Activated CD4-positive, alpha-beta T cell treated with anti-CD3 and anti-CD28 coated beads for 1 hour (primary cell): ENCODE measurements at places on chromosomes 2 and 18.

GRCh38 chr2:52539026-52539970 is 1228.3 kb upstream of the CHAC2 start:
- DNase-seq = no peak

DNA sequence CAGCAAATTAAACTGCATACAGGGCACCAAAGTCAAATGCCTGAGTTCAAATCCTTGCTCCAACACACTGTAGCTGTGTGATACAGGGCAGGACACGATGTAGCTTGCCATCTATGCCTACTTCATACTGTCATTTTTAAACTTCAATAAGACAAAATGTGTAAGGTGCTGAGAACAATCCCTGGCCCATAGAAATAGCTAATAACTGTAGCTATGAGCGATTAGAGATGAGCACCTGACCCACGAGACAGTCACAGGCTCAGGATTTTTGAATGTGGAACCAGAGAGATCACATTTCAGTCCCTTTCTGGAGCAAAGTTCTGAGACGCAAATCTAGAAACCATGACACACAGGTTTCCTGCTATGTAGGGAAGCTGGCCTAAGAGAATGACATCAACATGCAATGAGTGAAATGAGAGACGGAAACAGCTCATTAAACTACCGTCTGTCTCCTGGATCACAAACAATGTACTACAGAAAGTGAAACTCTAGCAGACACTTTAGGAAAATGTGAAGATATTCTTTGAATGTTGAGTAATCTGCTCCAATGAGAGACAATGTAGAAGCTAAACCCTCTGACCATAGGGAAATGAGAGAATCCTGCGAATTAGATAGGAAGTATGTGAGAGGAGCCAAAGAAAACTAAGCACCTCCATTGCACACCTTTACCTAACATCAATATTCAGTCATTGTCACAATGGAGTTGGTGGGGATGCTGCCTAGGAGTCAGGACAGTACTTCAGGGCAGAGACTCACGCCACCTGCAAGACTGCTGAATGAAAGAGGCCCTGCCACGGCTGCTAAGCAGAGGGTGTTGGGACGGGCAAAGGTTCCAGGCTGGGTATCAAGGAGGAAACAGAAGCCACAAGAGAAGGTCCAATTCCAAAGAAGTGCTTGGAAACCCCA is 25.5 kb downstream of the B4GALT6 start:
- no peak for DNase-seq

DNA sequence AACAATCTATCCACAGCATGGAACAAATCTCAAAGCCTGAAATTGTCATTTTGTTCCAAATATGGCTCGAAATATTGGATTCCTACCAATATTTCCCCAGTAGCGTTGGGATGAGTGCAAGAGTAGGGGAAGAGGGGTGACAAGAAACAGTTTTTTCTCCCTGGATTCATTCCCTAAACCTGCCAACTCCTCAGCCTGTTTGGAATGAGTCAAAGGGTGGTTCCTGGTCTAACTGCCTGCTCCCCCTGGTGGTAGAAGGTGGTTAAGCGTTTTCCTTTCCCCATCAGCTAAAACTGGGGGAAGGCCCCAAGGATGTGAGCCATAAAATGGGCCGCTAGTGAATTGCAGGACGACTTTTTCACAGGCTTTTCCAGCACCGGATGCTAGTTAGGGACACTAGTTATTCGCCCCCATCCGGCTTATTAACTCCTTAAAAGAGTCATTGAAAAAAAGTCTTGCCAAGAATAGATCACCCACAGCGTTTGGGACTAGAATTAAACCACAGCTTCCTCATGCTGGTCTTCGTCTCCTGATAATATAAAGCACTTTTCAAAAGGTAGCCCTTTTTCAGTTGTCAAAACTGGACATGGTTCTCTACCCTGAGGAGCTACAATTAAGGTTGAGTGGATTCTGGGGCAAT is 72.5 kb downstream of the DHRS9 start:
- peak; percentile 20 for DNase-seq

DNA sequence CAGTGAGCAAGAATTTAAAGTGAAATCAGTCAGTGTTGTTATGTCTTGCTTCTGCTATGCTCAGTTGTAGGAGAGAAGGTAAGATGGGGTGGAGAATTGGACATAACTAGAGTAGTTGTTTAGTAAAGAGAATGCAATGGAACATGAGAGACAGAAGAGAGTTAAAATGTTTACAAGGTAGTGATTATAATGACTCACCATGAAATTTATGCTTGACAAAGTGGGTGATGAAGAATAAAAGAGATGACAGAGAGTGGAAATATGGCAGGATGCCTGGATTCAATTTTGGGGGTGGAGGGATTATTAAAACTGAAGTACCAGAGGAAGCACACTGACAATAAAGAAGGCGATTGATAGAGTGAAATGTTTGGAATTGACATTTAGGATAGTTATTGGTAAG is 10.6 kb downstream of the SCG2 start:
- DNase-seq = no peak

- no peak for DNase-seq
These were observed 201.2 kb downstream of the CBLN2 start for GRCh38 chr18:72342933-72343332.

DNA sequence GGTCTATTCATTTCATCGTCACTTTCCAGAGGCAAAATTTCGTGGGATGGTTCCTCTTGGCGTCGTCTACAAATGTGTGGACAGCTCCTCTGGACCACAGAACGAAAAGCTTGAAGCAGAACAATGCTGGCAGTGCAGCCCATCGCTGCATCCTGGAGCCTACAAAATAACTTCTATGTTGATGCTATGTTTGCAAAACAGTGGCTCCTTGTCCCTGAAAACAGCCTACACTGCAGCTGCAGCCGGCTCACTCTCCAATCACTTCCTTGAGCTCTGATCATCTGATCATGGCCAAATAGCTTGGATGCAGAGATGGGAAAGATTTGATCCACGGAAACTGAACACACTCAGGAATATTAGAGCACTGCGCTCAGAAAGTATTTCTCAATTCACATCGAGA is 60.0 kb downstream of the DOCK10 start:
- DNase-seq = no peak

DNA sequence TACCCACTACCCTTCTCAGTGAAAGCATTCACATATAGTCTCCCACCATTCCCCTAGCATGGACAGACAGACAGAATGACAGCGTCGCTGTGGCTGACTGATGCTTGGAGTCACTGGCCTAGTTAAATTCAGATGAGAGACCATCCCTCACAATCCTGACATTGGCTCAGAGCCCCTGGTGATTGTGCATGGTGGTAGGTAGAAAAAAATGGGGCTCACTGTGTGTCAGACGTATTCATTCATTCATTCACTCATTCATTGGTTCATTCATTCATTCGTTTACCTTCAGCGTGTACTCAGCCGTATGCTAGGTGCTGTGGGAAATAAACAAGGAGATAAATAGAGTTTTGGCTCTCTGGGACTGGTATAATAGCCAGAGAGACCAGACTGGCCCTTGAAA is 94.8 kb upstream of the STPG4 start:
- no peak for DNase-seq

GRCh38 chr2:177724398-177725287 is 332.1 kb downstream of the AGPS start:
- DNase-seq = no peak

GRCh38 chr2:175599966-175600831 is 401.9 kb downstream of the LNPK start:
- no peak for DNase-seq

- no peak for DNase-seq
These were observed 135.8 kb downstream of the CABLES1 start for GRCh38 chr18:23270986-23271680.

DNA sequence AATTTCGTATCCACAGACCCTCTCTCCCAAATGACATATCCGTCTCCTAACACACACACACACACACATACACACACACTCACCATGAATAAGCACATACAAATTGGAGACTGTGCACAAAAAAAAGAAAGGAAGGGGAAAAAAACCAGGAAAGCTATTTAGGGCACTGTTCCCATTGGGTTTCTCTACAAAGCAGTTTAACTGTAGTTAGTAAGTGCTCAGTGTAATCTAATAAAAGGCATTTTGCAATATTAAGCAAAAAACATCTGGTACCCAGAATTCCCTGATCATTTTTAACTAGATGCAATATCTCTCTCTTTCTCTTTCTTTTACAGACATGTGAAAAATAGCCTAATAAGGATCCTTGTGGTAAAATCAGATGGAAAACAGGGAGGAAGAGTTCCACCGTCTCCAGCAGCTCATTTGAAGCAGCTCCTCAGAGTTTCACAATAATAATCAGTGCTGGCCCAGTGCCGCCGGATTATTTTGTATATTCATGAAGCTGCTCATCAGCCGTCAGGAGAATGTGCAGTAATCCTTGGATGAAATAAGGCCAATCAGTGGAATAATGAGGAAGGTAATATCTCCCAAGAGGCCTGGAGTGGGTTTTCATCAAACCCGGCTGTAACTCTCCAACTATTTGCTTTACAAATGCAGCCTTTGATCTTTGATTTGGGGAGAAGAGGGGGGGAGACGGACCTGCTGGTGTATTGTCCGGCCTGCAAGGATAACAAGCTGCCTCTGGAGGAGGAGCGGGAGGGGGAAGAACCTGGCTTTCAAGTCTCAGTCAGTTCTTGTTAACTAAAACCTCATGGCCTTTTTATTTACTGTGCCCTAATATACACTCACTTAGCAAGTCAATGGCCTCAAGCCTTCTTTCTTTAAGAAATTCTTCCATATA is 227.6 kb upstream of the SMIM21 start:
- no peak for DNase-seq

- DNase-seq = no peak
These were observed 1269.9 kb upstream of the GYPC start for GRCh38 chr2:125386074-125386473.

DNA sequence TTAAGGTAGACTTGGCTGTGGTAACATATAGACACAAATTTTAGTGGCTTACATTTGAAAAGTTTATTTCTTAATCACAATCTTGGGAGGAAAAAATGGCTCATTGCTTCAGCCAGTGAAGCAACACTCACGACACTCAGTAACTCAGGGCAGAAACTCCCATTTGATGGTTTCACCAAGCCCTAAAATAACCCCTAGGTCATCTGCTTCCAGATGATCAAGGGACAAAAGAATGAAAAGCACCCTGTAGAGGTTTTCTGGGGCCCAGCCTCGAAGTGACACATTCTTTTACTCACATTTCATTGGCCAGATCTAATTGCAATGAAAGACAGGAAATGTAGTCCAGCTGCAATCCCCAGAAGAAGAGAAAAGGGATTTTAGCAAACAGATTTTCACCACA is 275.9 kb downstream of the TMX3 start:
- DNase-seq = no peak

DNA sequence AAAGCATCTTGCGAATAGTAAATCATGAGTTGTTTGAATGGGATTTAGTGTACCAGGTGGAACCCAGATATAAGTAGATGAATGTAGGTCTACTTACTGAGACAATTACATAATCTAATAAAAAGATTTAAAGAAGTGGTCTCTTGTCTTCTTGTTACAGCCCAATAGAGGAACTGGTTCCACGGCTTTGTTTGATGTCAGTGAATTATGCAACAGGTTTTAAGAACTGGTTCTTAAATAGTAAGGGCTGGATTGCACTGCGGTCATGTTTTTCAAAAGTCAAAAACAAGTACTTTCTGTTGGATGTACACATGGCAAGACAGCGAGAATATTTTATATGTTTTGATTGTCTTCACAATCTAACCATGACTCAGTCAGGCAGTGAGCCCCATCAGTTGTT is 15.4 kb upstream of the SLC9A2 start:
- DNase-seq = no peak

GRCh38 chr2:233288663-233289062 is 19.0 kb upstream of the SAG start:
- no peak for DNase-seq

DNA sequence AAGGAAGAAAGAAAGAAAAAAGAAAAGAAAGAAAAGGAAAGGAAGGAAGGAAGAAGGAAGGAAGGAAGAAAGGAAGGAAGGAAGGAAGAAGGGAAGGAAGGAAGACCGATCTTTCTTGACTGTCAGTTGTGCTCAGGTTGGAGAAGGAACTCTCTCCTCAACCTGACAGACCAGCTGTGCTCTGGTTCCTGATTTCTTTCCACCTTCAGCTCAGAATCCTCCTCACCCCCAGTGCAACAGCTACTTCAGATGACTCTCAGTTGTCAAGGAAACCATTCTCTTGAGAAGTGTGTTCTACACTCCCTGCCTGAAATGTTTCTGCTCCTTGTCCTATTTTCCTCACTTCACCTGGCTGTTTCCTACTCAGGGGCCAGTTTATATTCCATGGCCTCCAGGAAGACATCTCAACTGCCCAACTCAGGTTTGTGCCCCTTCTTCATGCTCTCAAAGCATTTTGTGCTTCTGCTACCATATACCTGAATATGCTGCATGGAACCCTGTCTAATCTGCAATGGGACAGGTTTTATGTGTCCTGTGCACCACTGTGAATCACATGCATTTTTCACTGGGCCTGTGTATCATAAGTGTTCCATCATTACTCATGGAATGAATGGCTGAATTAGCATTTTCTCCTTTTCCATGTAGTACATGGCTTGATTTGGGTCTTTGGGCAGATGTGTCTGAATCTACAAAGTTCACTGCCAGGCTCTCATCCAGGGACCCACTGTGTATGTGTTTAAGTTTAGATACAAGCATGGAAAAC is 32.8 kb upstream of the DOCK10 start:
- no peak for DNase-seq

GRCh38 chr2:221103930-221104329 is 468.2 kb downstream of the EPHA4 start:
- no peak for DNase-seq

GRCh38 chr2:105997711-105998110 is 196.4 kb downstream of the UXS1 start:
- DNase-seq = no peak

DNA sequence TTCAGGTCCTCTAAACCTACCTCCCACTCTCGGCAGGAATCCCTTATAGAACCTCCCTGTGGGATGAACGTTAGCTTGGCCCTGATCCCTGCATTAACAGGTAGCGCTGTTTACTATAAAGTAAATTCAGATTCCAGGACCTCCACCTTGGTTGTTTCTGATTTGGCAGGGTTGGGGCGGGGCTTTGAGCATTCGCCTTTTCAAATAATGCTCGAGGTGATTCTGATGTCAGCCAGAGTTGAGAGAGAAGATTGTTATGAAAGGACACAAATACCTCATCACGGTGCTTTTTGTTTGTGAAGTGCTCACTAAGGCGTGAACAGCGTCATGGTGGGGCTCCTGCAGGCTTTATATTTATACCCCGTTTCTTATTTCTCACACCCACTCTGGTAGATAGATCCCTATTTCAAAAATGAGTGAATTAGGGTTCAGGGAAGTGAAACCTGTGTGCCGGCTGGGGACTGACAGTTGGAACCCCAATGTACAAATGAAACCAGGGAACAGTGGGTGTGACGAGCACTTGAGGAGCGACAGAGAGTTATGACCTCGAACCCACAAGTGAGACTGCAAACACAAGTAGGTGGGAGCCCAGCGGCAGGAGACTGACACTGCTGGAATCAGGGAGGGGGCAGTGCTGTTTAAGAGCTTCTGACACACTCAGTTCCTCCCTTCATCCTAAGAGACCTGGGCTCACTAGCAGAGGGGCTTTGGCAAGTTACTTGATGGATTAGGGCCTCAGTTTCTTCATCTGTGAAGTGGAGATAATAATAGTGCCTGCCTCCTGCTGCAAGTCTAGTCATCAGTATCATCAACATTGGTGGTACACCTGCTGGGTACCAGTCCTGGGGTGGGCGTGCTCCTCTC is 14.2 kb upstream of the CXCR4 start:
- DNase-seq = peak; percentile 42
